ENCODE measurements at places on chromosomes 16 and 17. TPM values are rescaled to one million over a fixed set of nuclear protein-coding genes. Genes with fewer than 3 reads are reported as not detected.

Gene SHISA6
- total RNA-seq = not detected

Gene LPO
- not detected for total RNA-seq

Gene CNTD1
- total RNA-seq = not detected

Gene CD300LG
- 0.09 TPM for total RNA-seq

Gene DNAH9
- 0.09 TPM for total RNA-seq

Gene SARM1
- total RNA-seq = 4.0 TPM

Gene SAMD14
- total RNA-seq = 2.8 TPM

Gene IL21R
- total RNA-seq = 0.09 TPM

Gene RNF151
- not detected for total RNA-seq

Gene ACAP1
- total RNA-seq = 0.66 TPM

Gene SULT1A2
- not detected for total RNA-seq

Gene TBC1D3C
- not detected for total RNA-seq

Gene TBC1D26
- 0.19 TPM for total RNA-seq

Gene CCL4
- total RNA-seq = not detected

Gene RASD1
- total RNA-seq = 6.1 TPM

Gene NPIPB6
- not detected for total RNA-seq

Gene TMED6
- not detected for total RNA-seq

Gene SPATA32
- total RNA-seq = under 0.01 TPM

Gene NTN3
- total RNA-seq = 0.09 TPM

All from endothelial cell of coronary artery (primary cell).